ENCODE measurements at places on chromosomes 2 and 18. TPM values are rescaled to one million over a fixed set of nuclear protein-coding genes. Genes with fewer than 3 reads are reported as not detected.

CXCR4 gene
- total RNA-seq, result 115 TPM

ZSWIM2 gene
- total RNA-seq, result 1.2 TPM

DNA sequence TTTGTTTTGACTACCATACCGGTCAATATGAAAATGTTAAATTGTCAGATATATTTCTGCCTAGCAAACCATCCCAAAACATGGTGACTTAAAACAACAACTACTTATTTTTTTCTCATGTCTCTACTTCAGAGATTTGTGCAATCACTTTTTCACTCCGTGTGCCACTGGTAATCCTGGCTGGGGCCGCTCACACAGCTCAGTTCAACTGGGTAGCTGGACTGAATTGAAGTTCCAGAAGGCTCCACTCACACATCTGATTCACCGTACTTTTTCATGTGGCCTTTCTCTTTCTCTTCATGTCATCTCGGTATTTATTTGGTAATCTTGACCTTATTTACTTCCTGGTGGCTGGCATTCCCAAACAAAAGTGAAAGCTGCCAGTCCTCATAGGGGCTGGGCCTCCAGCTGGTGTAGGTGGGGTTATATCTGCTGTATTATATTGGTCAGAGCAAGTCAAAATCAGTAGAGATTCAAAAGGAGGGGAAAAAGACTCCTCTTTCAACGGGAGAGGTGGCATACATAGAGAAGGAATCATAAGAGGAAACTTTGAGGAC lies 513.9 kb upstream of the NXPH2 start:
- no peak for DNase-seq

DNA sequence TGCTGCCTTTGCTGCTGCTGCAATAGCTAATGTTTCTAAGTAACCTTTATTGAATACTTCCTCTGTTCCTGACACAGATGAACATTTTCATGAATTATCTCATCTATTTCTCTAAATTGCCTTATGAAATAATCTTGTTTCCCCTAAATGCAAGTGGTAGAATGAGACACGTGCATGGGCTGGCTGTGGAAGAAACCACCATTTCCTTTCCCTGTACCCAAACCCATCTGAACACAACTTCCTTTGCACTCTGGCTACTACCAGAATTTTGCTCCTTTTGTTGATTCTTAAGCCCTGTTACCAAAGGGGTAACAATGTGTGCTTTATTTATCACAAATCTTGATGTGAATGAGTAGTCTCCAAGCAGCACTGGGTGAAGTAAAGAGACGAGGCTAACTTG lies 29.2 kb downstream of the AKAIN1 start:
- no peak for DNase-seq

RRM2 gene
- total RNA-seq, result 4.8 TPM

DNA sequence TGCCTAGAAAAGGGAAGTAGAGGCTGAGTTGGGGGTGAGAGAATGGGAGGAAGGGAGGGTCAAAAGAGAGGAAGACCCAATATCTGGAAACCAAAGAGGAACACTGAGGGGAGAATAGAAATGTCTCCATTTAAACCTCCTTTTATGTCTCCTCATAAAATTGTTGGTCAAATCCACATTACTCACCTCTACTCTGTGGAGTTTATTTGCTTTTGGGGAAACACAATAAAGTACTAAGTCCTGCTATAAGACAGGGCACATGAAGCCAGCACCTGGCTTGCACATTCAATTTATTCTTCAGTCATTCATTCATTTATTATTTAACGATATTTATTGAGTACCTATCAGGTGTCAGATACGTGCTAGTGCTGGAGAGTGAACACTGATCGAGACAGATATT lies 60.3 kb upstream of the NFE2L2 start:
- DNase-seq, result no peak

C2orf81 gene
- 0.62 TPM for total RNA-seq

DNA sequence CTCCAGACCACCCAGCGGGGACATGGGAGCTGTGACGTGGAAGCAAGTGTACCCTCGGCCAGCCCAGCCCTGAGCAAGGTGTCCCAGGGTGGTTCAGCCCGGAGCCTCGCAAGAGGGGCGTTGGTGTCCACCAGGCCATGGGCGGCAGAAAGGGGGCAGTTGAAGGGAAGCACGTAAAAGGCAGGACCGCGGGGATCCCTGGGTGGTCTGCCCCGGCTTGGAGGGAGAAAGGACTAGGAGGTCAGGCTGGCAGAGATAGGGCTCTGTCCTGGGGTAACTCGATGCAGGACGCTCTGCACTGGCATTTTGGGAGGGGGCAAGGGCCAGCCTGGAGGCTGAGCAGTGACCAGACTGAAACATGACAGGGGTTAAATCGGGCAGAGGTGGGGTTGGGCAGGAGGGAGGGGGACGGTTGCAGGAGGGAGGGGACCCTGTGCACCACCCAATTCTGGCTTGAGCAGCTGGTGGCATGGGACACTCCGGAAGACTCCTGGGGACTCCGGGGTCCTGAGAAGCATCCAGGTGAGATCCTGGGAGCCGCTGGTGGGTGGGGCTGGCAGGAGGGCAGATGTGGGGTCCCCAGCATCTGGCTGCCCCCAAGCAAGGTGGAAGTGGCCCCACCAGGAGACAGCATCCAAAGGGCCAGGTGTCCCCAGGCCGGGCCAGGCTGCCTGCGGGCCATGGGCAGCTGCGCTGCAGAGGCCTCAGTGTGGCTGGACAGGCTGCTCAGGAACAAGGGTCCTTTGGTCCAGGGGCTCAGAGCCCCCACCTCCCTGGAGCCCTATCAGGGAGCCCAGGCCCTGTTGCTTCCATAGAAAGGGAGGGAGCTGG lies 46.8 kb upstream of the GPC1 start:
- no peak for DNase-seq

GRCh38 chr2:108364676-108365297 lies 13.0 kb upstream of the SULT1C4 start:
- DNase-seq, result no peak

DNA sequence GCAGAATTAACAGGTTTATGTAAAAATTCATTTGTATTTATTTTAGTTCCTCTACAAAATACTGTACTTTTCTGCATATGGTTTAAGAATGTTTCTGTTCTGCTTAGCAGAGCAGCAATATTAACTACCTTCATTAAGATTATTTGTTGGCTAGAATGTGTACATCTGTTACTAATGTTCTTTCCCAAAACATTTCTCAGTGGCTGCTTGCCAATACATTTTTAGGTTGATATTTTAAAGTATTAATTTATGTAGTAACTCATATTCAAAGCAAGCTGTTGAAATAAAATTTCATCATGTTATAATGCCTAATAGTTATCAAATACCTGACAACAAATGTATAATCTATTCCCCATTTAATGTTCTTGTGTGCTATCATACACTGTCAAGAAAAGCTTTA lies 40.3 kb downstream of the PRKD3 start:
- DNase-seq, result no peak

DNA sequence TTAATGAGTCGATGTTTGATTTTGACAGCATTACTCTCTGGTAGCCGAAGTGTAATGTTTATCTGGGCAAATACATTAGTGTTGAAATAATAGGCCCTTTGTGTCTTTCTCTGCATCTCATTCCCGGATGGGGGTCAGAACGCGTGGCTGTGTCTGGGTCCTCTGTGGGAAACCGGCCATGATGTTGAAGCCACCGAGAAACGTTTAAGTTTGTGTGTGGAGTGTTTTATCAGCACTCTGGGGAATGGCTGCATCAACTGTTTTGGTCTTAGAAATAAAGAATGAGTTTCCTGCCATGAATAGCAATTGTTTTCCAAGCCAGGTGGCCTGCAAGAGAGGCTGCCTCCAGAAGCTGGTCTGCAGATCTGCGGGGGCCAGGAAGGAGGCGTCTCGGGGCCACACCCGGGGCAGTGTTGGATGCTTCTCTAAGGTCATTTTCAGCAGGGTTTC lies 69.7 kb downstream of the RNF144A start:
- DNase-seq, result no peak

DNA sequence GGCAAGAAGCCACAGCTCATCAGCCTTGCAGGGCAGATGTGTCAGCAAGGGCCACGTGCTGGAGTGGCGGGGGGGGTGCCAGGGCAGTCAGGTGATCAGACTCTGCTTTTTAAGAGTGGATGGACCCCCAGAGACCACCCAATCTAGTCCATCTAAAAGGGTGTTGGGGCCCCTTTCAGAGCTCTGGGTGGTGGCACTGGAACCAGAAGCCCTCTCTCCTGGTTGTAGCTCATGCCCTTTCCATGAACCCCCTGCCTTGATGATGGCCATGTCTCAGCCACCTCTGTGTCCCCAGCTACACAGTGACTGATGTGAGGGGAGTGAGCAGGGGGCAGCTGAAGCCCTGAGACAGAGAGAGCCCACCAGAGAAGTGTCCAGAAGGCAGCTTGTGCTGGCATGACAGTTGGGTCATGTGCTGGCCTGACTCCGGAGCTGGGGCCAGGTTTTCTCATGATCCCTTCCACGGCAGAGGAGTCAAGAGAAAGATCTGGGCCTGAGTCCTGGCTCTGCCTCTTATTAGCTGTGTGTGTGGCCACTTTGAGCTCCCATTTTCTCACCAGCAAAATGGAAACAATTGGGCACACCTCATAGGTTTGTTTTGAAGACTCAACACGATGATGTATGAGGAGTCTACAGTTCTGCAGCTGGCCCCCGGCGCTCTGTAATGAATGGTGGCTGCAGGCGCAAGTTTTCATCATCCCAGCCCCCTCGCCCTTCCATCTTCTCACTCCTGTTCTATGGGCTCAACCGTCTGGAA lies 195.7 kb downstream of the ZFP36L2 start:
- DNase-seq, result no peak

DNA sequence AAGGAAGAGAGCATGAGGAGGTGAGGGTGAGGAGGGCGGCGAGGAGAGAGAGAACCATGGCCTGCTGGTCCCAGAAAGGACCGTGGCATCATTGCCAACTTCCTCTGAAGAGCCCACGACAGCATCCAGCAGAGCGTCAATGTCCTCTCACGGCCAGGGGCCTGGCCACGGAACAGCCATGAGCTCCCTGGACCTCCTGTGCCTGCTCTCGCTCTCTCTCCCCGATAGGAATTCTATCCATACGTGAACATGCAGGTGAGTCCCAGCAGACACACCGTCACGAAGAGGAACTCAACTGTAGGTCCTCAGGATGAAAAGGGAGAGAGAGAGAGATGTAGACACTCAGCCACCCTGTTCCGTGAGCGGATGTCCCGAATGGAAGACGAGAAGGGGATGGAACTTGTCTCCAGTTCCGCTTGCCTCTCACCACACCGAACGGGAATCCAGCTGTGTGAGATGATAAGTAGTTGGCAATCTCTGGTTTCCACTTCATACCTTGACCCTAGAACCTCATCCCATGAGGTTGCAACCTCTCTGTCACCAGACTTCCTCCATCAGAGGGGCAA lies 107.6 kb downstream of the TNS1 start:
- no peak for DNase-seq

DNA sequence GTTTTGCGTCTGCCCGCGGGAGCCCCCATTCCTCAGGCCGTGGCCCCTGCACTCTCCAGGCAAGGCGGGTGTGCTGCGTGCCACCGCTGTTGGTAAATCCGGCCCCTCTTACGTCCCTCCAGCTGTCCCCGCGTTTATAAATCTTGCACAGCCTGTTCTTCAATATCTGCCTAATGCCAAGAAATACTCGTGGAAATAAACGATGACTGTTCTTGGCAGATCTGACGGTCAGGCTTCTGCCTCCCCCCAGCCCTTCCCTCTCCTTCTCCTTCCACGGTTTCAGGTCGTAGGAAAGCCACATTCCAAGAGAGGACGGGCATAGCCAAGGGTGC lies 20.5 kb downstream of the ODC1 start:
- DNase-seq, result no peak

GRCh38 chr2:127510073-127510472 lies 16.2 kb downstream of the IWS1 start:
- no peak for DNase-seq

- DNase-seq, result no peak
Observed at GRCh38 chr18:32934201-32934600, 161.4 kb upstream of the KLHL14 start.

ARHGAP28 gene
- total RNA-seq, result 21.2 TPM

DNA sequence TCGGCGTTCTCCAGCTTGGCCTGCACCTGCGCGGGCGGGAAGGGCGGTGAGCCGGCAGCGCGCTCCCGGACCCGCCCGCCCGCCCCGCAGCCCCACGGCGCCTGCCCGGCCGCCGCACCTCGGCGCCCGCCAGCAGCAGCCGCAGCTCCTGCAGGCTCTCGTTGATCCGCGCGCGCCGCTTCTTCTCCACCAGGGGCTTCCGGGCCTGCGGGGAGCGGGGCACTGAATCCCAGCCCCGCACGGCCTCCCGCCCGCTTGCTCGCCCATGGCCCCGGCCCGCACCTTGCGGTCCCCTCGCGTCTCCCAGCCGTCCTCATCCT lies 335 bp downstream of the HES6 start:
- DNase-seq, result no peak

GRCh38 chr18:34604591-34604990 lies 105.5 kb upstream of the DTNA start:
- no peak for DNase-seq

RAB6C gene
- 0.78 TPM for total RNA-seq

GRCh38 chr2:64605026-64605471 lies 48.7 kb downstream of the SERTAD2 start:
- DNase-seq, result no peak

DNA sequence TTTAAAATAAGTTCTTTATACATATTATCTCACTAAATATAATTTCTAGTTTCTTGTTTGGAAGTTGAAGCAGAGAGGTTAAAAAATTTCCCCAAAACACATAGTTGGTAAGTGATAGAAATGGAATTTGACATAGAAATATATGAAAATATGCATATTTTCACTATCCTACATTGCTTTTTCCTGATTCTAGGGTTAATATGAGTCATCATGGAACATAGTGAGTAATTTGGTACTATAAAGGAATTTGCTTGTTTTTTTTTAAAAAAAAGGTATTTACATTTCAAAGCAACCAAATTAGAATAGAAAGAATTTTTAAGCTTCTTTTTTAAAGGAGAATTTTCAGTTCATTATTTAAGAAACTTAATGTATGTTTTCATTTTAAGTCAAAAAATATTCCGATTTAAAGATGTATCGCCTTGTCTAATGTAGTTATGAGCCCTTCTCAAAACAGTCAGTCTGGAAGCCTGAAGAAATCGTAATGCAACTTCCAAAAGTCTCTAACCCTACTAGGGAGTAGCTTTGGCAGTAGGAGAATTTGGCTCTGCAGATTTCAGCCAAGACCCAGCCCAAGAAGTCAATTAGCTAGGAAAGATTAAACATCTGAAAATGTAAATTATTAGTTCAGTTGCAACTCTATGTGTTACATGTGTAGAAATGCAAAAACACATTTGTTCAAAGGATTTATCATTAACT lies 147.3 kb downstream of the RDH14 start:
- no peak for DNase-seq

GRCh38 chr18:2978208-2978607 lies 34.7 kb downstream of the LPIN2 start:
- no peak for DNase-seq

CCNYL1 gene
- total RNA-seq, result 46.5 TPM

DNA sequence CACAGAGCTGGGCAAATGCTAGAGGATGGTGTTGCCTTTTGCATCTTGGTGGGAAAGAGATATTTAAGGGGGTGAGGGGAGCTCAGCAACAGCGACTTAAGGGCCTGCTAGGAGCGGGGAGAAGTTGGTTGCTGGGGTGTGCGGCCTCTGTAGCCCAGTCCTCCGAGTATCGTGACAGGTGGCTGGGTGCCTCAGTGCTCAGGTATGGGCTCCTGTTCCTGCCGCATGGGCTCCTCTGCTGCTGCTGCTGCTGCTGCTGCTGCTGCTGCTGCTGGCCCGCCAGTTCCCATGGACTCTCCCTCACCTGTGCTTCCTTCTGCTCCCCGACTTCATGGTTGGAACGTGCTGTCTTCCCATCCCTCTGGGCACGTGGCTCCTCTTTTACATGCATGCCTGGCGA lies 22.0 kb downstream of the AGAP1 start:
- no peak for DNase-seq

PROC gene
- not detected for total RNA-seq

- DNase-seq, result no peak
Observed at GRCh38 chr18:9927392-9928063, 13.7 kb downstream of the VAPA start.

TGFA gene
- total RNA-seq, result 14.2 TPM
